ENCODE measurements at places on chromosomes 7 and 10. TPM values are rescaled to one million over a fixed set of nuclear protein-coding genes. Genes with fewer than 3 reads are reported as not detected.

Gene CPED1
- not detected for total RNA-seq

Gene UBE2D1
- total RNA-seq, result 12.2 TPM

GRCh38 chr10:125982260-125982948 lies 86.0 kb downstream of the FANK1 start:
- H3K36me3 ChIP-seq, result no peaks in the 10 kb centered on the region
- H3K4me3 ChIP-seq, result no peak overlapping the region
- H3K27me3 ChIP-seq, result no peaks in the 10 kb centered on the region
- DNase-seq, result peak; percentile 24
- no peaks in the 10 kb centered on the region for H3K4me1 ChIP-seq
- H3K27ac ChIP-seq, result no peak overlapping the region

Gene GPRIN2
- not detected for total RNA-seq

DNA sequence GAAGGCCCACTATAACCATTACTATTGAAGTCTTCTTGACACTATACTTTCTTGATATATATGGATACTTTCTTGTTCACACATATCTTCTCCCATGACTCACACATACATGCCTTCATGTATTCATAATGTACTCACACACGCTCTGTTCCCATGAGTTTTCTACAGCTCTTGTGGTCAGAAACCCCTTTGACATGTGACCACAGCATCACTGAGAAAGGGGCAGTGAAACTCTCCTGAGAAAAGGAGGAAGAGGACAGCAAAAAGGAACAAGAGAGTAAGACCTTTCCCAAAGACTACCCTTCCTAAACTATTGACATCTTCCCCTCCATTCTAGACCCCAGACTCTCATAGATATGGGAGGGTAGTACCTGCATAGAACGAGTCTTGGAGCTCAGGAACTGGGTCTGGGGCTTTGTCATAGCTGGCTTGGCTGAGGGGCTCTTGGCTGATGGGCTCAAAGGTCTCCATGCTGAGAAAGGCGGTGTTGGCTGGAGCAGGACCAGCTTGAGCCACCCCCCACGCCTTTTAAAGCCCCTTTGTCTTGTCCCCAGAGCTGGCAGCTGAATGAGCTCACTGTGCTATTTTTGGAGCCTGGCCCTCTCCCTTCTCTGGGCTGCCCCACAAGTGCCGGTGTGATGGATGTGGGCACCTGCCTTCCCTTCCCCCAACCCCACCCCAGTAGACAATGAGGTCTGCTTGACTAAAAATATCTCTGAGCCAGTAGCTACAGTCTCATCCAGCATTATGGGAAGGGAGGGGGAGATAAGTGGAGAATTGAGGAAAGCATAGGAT lies 5.1 kb downstream of the SYNPO2L start:
- no peak overlapping the region for H3K27ac ChIP-seq
- DNase-seq, result no peak
- peaks cover 15% of the 10 kb centered on the region for H3K4me1 ChIP-seq
- no peak overlapping the region for H3K4me3 ChIP-seq
- peaks cover 7% of the 10 kb centered on the region for H3K27me3 ChIP-seq

DNA sequence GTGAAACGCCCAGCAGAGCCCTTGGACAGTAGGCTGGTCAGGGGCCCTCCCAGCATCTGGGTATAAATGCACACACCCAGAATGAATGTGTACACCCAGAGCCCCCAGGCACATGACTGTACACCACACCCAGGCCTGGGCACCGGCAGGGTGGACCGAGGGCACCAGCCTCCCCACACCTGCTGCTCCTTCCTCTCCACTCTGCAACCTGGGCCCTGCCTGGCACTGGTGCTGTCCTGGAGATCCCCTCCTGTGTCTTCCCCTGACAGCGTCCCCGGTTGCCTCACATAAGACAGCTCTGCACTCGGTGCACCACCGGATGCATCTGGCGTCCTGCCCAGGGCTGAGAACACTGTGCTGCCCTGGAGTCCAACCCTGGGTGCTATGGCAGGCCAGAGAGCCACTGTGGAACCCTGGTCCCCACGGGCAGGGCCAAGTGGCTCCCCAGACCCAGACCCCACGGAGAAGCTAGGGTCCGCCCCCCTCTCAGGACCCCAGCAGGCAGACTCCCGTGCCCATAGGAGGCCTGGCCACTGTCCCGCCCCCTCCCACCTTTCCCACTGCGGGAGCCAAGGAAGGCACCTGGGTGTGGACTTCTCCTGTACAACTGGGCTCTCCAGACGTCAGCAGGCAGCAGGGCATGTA lies 6.6 kb downstream of the RASGEF1A start:
- no peaks in the 10 kb centered on the region for H3K36me3 ChIP-seq
- no peak overlapping the region for H3K27ac ChIP-seq
- DNase-seq, result no peak
- H3K4me3 ChIP-seq, result no peak overlapping the region
- peaks cover 12% of the 10 kb centered on the region for H3K27me3 ChIP-seq

Gene HABP2
- total RNA-seq, result not detected

Gene NPSR1
- not detected for total RNA-seq

GRCh38 chr7:12222889-12223579 lies 11.9 kb downstream of the TMEM106B start:
- peaks cover 83% of the 10 kb centered on the region for H3K36me3 ChIP-seq
- no peak for DNase-seq
- H3K4me3 ChIP-seq, result peak overlapping the region; percentile 57
- H3K27ac ChIP-seq, result peak overlapping the region; percentile 80
- H3K27me3 ChIP-seq, result no peaks in the 10 kb centered on the region

- no peaks in the 10 kb centered on the region for H3K36me3 ChIP-seq
- H3K4me1 ChIP-seq, result no peaks in the 10 kb centered on the region
- no peaks in the 10 kb centered on the region for H3K27me3 ChIP-seq
These were observed 85.1 kb upstream of the GTF2I start for GRCh38 chr7:74572301-74572979.

All from activated CD8-positive, alpha-beta T cell treated with anti-CD3 and anti-CD28 coated beads, Interleukin-2, amount 10 ng/mL, durations not matched to agents 7 days and 5 days (primary cell).